ENCODE measurements at places on chromosomes 1 and 21.

DNA sequence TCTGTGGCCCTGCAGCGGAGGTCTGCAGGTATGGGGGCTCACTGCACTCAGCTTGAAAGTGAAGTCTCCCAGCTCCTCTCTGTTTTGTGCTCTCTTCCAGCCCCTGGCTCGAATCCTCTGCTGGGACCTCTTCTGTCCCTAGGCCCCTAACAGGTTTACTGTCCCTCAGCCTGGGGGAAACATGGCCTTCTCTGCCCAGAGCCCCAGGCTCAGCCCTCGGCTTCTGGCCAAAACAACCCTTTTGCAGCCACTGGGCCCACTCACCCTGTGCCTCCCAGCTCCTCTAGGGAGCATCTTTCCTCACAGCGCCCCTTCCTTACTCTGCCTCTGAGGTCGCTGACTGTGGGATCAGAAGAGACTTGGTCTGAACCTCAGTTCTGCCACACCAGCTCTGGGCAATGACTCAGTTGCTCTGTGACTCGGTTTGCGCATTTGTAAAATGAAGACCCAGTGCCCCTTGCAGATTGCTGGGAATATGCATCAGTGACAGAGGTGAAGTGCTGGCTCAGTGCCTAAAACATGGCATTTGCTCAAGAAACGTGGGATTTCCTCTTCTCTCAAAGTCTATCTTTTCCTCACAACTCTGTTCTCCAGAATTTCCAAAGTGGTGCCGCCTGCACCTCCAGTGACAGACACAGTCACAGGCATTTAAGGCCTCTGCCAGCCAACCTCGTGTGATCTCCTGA is 26.5 kb upstream of the TENT5C start:
- DNase-seq, result no peak

GRCh38 chr1:9099555-9099954 is 29.3 kb downstream of the GPR157 start:
- no peak for DNase-seq

DNA sequence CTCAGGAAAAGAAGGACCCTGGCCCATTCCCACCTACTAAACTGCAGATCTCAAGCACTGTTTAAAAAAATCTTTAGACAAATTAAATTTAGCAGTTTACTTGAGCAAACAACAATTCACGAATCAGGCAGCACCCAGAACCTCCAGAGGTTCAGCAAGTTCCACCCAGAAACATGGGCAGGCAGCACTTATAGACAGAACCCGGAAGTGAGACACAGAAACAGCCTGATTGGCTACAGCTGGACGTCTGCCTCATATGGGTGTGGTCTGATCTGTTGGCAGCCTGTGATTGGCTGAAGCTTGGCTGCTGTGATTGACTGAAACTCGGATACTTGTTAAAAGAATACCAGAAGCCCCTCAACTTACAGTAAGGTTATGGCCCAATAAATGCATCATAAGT is 34.7 kb upstream of the COL6A2 start:
- DNase-seq, result no peak

GRCh38 chr1:207815913-207816291 is 64.0 kb downstream of the CD46 start:
- no peak for DNase-seq

DNA sequence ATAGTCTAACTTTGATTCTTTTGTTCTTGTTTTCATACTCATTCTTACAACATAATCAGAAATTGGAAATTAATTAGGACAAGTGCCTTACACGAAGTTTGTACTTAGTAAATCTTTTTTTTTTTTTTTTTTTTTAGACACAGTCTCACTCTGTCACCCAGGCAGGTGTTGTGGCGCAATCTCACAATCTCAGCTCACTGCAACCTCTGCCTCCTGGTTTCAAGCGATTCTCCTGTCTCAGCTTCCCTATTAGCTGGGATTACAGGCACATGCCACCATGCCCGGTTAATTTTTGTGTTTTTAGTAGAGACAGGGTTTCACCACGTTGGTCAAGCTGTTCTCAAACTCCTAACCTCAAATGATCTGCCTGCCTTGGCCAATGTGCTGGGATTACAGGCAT is 12.4 kb downstream of the CHAF1B start:
- no peak for DNase-seq

- DNase-seq, result no peak
These were observed 54.8 kb downstream of the NGF start for GRCh38 chr1:115283249-115283648.

DNA sequence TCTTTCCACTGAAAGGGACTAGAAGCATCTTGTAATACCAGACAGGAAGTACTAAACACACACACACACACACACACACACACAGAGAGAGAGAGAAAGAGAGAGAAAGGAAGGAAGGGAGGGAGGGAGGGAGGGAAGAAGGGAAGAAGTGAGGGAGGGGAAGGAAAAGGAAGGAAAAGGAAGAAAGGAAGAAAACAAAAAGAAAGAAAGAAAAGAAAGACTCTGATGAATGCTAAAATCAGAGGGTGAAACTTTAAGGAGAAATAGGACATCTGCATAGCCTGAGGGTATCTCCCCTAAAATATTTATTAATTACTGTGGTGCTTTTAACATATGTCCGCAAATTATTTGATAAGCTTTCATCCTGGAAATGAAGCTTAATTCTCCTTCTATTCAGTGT is 10.6 kb downstream of the TRIT1 start:
- DNase-seq, result no peak

GRCh38 chr1:39969531-39970270 is 14.8 kb downstream of the MFSD2A start:
- DNase-seq, result no peak

GRCh38 chr1:41866285-41866684 is 52.4 kb downstream of the HIVEP3 start:
- DNase-seq, result no peak

DNA sequence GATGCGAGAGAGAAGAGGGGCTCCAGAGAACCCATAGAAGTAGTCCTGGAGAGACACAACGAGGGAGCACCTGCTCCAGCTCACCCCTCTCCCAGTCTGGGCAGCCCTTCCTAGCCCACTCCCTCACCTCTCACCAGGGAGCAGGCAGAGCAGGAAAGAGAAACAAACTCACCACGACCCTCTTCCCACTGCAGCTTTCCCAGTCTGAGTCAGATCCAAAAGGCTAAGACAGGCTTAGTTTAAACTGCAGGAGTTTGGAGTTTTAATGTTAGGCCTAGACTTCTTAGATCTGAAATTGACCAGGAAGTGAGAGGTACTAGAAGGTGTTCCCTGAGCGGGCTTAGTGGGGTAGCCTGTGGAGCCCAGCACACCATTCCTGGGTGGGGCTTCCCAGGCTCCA is 29.6 kb downstream of the SLC1A7 start:
- DNase-seq, result no peak

- DNase-seq, result no peak
These were observed 82.9 kb upstream of the ARTN start for GRCh38 chr1:43850591-43851233.

DNA sequence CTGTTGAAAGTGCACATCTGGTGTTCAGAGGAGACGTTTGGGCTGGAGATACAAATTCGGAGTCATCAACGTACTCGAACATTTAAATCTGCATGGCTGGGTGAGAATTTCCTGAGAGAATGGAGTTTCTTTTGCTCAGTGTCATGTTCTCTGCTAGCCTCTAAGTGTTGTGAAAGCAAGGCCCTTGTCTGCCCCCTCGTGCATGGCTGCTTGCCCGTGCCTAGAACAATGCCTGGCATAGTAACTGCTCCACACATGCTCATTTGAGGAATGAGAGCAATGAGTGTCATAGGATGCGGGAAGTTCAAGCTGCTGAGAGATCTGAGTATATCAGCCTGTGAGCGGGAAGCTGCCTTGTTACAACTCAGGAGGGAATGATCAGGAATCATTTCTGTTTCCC is 171.1 kb upstream of the CSF3R start:
- no peak for DNase-seq

Data from activated CD8-positive, alpha-beta memory T cell treated with anti-CD3 and anti-CD28 coated beads for 1 hour (primary cell).